ENCODE measurements at places on chromosomes 2 and 18. TPM values are rescaled to one million over a fixed set of nuclear protein-coding genes. Genes with fewer than 3 reads are reported as not detected.

- no peak for DNase-seq
These were observed 59.2 kb upstream of the POMC start for GRCh38 chr2:25227576-25227975.

NAT8 gene
- not detected for polyA plus RNA-seq

PROKR1 gene
- not detected for polyA plus RNA-seq

GPBAR1 gene
- polyA plus RNA-seq, result 2.9 TPM

CROCC2 gene
- not detected for polyA plus RNA-seq

LHCGR gene
- polyA plus RNA-seq, result not detected

SPATA3 gene
- not detected for polyA plus RNA-seq

DNA sequence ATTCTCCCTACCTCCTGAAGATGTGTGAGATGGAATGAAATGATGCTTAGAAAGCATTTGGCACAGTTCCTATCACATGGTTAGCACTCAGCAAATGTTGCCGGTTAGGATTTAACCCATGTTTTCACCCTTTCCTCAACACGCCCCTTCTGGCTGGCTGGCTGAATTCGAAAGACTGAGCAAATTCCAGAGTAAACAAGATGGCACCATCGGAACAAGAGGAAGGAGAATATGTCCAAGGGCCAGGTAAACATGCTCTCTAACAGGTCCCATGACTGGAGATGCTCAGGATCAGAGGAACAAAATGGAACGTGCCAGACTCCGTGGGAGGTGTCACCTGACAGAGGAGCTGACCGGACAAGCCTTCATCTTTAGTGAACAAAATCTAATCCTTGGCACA is 145.6 kb downstream of the ANKRD44 start:
- DNase-seq, result no peak

DNA sequence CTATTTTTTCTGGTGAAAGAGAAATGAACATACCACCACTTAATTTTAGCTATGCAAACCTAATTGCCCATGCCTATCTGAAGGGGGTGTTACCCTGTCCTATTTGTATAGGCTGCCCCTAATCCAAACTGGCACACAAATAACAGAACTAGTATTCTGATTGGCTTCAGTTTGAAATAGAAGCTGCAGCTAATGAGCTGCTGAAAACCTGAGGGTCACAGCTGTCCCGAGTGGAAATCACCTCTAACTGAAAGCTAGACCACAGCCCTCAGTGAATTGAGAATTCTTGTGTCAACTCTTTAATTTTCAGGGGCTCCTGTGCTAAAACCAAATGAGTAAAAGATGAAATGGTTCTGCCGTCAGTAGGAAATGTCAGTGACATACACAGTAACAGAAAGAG is 28.7 kb downstream of the CCDC141 start:
- DNase-seq, result no peak

DSG2 gene
- polyA plus RNA-seq, result not detected

- no peak for DNase-seq
These were observed 5.9 kb upstream of the OLA1 start for GRCh38 chr2:174254267-174254666.

DNA sequence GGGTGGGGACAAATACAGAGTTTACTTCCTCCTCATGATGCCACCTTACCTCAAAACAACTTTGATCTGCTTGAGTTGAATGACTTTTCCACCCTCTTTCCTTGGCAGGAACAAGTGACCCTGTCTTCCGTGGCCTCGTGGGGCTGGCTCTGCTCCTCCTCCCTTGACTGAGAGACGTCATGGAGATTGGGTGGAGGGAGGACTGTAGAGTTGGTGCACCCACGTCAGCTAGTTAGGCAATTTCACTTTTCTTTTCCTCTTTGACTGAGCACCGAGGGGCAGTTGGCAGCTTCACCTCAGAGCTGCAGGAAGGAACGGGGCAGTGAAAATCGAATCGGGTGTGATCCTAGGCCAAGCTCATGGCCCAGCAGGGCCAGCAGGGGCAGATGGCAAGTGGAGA is at the start of gene SP140:
Gene SP140, plus strand, starts transcription at position 251 of the 400 bp plus-strand sequence. Its CDS starts 109 bp downstream, at position 360.
- DNase-seq, result peak; percentile 87

SKA1 gene
- 1.4 TPM for polyA plus RNA-seq

DNA sequence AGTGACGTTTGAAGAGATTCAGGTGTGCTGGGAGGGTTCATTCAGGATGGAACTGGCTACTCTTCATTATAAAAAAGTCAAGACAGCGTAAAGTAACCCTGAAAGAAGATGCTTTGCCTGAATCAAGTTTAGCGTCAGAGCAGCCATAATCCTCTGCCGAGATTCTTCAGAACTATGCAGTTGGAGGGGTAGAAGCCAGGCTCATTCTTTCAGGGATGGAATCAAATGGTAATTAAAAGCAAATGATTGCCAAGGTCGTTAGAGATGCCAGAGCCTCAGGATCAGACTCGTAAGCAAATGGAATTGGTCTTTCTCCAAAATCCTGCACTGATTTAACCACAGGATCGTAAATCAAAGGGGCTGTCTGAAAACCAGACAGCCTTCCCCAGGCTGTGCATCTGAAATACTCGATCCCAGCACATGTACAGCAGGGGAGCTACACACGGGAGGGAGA is 21.9 kb downstream of the APCDD1 start:
- no peak for DNase-seq

DNA sequence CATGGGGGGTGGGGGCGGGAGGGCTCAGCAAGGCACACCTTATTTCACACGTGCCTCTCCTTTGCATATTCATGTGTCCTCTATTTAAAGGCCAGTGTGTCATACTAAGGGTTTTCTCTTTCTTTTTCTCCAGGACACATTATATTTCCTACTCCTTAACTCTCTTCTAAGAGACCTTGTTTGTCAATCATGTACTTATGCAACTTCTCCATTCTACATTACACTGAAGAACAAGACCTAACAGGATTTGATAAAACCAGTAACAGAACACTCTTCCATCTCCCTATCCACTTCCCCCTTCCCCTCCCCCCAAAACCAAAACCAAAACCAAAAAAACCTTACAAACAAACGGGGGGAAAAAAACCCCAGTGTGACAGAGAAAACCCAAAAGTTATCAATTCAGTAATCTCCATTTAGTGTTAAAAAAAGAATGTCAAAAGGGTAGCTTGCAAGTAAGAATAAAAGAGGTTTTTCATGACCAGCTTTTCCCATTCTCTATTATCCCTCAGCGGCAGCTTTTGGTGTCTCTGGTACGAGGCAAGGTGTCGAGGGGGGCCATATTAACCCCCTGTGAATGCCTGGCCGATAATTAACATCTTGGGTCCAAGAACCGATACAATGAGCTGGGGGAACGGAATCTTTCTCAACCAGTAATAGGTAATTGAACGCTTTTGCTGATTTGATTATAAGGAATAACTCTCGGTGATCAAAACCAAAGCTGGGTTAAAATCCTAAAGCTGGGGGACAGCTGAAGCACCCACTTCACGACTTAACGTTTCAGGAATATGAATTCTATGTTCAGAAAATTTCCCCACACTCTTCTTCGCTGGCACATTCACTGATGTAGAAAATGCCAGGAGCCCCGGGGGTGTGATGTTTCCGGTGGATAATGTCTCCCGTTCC is 191.0 kb upstream of the TCF4 start:
- DNase-seq, result no peak
